ENCODE measurements at places on chromosomes 11 and 22. TPM values are rescaled to one million over a fixed set of nuclear protein-coding genes. Genes with fewer than 3 reads are reported as not detected.

The CDC42EP2 gene
- total RNA-seq = 11.3 TPM

The RFPL3 gene
- not detected for total RNA-seq

The FXYD6 gene
- 30.2 TPM for total RNA-seq

The P2RX6 gene
- total RNA-seq = 3.5 TPM

The KIRREL3 gene
- total RNA-seq = 0.74 TPM

The UPB1 gene
- 1.1 TPM for total RNA-seq

The NLRP6 gene
- total RNA-seq = not detected

The TSSK2 gene
- not detected for total RNA-seq

- no peak for DNase-seq
Measured at GRCh38 chr22:19643448-19644313, 70.6 kb upstream of the SEPTIN5 start.

DNA sequence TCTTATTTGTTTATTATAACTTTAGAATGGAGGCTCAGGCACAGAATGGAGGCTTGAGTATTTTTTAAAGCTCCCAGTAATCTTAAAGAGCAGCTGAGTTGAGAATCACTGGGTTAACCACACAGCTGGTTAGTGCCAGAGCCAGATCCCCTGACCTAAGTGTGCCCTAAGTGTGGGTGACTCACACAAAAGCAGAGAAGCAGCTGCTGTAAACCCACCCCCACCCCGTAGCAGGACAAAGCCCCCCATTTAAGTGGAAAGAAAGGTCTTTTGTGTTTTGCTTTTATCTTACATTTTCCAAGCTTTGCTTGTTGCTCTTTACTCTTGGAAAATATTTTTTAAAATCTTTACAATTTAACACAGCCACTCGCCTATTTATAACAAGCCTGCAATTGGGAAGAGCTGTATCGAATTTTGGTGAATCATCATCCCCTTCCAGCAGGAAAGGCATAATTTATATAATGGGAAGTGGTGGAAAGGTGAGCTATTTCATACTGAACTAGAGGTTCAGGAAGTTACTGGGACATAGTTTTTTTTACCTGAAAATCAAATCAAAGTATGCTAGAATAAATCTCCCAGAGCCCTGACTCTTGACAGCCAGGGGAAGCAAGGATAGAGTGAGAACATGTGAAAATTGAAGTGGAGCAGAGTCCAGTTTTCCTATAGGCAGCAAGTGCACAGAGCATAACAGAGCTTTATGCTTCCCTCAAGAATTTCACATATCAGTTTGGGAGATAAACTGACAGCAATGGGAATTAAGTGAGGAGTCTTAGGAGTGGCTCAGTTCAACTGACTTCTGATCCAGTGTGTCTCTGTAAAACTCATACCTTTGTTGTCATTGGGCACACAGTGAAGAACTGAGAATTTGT is 405.7 kb downstream of the AASDHPPT start:
- no peak for DNase-seq

DNA sequence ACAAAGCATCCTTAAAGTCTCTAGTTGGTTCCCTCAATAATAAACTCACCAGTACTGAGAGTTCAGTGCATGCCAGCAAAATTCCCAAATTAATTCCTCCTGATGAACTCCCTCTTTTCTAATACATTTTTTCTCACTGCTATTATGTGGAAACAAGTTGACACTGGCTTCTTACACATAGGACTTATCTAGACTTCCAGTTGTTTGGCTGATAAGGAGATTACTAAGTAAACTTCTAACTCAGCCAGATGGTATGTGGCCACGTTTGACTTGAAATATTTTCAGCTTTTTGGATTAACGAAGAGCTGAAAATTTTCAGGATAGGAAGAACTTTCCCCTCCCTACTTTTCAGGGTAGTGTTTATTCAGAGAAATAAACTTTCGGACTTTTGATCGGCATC is 1154.2 kb upstream of the TENM4 start:
- DNase-seq = no peak

DNA sequence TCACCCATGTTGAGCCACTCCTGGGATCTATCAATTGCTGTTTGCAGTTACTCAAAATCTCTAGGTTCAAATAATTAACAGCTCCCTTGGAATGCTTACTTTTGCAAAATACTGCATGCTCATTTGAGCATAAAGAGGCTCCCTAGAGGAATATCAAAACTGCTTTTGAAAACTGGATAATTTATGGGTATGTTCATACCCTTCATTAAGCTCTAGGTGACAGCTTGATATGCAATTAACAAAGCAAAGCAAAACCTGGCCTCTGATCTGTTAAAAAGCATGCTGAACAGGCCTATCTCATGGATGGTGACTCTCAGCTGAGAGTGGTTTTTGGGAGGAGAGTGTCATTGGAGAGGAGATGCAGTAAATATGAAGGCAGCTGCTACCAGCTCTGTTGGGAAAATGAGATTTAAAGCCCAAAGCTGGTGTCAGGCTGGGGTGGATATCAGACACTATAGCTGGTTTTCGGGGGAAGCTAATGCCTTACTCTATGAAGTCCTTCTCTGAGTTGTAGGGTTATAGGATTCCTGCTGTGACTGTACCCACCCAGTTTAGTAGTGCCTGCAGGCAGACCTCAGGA is 110.9 kb downstream of the RASSF10 start:
- no peak for DNase-seq

DNA sequence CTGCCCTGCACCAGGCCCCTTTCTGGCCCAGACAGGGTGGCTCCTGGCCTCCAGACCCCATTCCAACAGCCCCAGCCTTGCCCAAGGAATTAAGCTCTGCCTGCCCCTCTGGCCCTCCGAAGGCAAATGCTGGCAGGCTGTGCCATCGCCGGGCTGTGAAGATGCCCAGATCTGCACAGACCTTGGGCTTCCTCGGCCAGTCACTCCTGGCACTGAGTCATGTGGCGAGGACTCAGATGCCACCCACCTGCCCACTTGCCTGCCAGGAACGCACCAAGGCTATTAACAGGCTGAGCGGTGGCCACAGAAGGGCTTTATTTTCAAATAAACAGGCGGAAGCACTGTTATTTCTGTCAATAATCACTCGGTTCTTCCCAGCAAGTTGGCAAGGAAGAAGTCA is 50.3 kb upstream of the TTLL12 start:
- DNase-seq = no peak

GRCh38 chr22:50338860-50339462 is 4.2 kb upstream of the PPP6R2 start:
- no peak for DNase-seq

DNA sequence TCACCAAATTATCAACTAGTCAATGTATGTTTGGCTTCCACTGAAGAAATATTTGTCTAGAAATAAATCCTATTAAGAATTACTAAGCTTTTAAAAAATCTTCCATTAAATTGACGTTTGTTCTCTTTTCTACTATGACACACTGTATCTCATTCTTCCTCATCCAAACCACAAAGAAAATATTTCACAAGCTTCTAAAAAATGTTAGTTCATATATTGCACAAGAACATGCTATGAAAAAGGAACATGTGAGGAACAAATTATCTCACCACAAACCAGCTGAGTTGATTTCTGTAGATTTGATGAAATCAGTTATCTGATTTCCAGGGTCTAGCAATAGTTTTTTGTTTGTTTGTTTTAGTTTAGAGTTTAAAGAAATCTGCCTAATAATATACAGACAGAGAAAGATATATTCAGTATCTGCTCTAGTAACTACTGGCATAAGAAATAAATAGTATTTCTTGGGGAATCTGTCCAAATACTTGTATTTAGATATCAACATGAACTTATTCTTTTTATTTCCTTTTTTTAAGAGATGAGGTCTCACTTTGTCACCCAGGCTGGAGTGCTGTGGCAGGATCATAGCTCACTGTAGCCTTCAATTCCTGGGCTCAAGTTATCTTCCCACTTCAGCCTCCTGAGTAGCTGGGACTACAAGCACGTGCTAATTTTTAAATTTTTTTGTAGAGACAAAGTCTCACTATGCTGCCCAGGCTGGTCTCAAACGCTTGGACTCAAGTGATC is 161.7 kb downstream of the ATG16L2 start:
- DNase-seq = no peak

GRCh38 chr11:68503251-68503687 is 42.7 kb downstream of the PPP6R3 start:
- DNase-seq = no peak

GRCh38 chr11:34773826-34774225 is 142.4 kb downstream of the APIP start:
- no peak for DNase-seq

GRCh38 chr11:128728767-128729587 is 35.1 kb downstream of the FLI1 start:
- no peak for DNase-seq

DNA sequence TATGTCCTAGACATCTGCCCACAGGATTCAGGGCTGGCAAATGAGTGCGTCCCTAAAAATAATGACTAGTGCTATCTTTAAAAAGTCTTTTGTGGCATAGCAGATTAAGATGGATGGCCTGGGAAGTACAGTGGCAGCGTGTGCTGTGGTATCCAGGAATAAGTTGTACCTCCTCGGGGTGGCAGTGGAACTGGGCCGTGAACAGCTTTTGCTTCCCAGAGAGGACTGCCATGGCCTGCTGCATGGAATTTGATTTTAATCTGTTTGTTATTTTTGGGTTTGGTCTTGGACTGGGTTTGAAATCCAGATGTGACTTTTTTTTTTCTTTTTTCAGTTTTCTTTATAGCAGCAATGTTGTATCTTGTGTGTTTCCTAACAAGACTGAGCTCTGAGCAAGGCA is 71.3 kb upstream of the PARVG start:
- DNase-seq = no peak

GRCh38 chr11:79404325-79404724 is 36.5 kb downstream of the TENM4 start:
- no peak for DNase-seq

GRCh38 chr11:109000531-109000930 is 335.7 kb downstream of the DDX10 start:
- no peak for DNase-seq

GRCh38 chr11:128206461-128206860 is 380.9 kb downstream of the ETS1 start:
- DNase-seq = no peak

- no peak for DNase-seq
Measured at GRCh38 chr22:29093030-29093429, 20.2 kb downstream of the KREMEN1 start.

- DNase-seq = peak; percentile 64
Measured at GRCh38 chr11:126140926-126141280, 70.5 kb downstream of the RPUSD4 start.

DNA sequence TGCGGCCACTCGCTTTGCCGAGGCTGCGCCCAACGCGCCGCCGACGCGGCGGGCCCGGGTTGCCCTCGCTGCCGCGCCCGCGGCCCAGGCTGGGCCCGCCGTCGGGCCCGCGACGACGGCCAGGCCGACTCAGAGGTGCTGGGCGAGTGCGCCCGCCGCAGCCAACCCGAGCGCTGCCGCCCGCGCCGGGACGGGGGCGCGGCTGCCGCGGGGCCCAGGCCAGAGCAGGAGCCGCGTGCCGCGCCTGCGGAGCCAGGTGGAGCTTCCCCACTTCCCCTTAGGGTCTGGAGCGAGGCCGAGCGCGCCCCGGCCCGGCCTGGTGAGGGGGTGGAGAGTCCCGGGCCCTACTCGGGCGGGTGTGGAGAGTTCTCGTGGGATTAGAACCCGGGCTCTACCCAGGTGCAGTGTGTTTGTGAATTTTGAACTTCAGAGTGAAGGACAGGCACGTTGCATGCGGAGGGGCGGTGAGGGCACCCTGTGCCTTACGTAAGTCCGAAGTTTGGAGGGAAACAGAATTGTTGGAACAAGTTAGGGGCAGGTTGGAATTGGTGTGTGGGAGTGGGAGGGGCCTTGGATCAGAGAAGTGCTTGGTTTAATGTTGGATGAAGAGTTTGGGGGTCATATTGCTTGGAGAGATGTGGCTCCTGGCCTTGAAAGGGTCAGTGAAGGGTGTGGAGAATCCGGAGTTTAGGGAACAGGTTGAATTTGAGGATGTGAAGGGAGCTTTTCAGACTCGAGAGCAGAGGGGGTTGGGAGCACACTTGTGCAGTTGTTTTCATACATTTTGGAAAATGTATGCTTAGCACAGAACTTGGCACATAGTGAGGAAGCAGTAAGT is 697 bp downstream of the RNF169 start:
- DNase-seq = peak; percentile 55

DNA sequence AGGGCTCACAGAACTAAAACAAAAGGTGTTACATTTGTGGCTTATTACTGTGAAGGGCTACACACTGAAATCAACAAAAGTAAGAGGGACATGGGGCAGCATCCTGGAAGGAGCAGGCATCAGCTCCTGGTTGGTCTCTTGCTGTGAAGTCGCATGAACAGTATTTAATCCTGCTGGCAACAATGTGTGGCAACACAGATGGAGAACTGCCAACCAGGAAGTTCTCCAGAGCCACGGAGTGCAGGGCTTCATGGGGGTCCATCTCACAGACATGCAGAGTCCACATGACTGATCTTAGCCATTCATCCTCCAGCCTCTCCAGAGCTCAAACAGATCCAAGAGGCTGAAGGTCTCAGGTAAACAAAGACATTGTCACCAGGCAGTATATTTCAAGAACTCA is 32.8 kb upstream of the FGF3 start:
- DNase-seq = no peak

GRCh38 chr11:43282607-43283440 is 29.0 kb upstream of the API5 start:
- DNase-seq = peak; percentile 25

DNA sequence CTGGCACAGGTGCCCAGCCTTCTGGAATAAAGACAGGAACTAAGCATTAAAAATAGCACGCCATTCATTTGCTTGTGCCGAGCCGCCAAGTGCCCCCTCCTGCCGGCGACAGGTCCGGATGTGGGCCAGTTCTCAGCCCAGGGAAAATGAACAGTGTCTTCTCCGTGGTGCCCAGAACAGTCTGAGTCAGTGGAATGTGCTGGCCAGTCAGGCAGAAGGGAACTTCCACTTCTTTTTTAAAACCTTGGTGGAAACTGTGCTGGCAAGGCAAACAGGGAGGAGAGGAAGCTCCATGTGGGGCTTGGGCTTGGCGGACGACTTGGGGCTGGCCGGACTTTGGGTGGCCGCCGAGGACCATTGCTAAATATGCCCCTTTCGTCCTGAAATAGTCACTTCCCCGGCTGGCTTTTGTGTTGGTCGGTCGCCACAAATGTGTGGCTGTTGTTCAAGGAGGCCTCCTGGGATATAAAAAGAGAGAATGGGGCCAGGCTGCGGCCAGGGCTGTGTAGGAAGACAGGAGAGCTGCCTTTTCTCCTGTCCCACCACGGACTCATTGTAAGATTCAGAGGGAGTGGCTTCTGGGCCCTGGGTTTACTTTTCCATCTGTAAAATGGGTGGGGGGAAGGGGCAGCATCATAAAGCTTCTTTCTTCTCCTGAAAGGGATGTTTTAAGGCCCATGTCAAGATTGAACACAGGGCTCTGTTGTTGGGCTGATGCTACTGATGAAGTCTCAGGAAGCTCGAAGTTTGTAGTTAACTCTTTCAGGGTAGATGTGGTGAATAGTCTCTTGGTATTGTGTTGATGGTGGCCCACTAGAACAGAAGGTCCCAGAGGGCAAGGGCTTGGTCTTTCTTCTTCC is 101.0 kb downstream of the PTPRJ start:
- peak; percentile 77 for DNase-seq

GRCh38 chr11:96267001-96267495 is 75.9 kb downstream of the MAML2 start:
- DNase-seq = no peak

GRCh38 chr11:109914809-109915653 is 178.2 kb upstream of the ZC3H12C start:
- no peak for DNase-seq

- no peak for DNase-seq
Measured at GRCh38 chr11:103013421-103013820, 57.9 kb upstream of the MMP13 start.

GRCh38 chr22:33874206-33874605 is 46.1 kb downstream of the LARGE1 start:
- DNase-seq = no peak
